CD4-positive, alpha-beta T cell (primary cell): ENCODE measurements at places on chromosomes 3 and 15.

GRCh38 chr3:138473391-138473790, 39.0 kb downstream of the ESYT3 start:
- DNase-seq = no peak

DNA sequence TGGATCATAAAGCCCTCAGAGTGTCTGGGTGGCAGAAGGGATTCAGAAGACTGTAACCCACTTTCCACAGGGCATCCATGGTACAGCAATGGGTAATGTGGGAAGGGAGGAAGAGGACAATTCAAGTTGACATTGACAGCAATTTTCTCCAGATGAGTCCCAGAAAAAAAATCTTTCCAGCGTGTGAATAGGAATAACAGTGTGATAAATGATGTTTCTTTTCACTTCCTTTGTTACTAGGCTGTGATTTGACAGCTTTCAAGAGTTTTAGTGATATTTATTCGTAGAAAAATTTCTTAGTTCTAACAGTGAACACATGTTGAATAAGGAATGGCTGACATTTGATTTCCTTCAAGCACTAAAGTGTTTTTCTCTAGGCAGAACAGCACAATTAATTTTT, 186.4 kb downstream of the CADPS start:
- no peak for DNase-seq

- no peak for DNase-seq
Measured at GRCh38 chr3:66115858-66116654, 77.3 kb upstream of the MAGI1 start.

DNA sequence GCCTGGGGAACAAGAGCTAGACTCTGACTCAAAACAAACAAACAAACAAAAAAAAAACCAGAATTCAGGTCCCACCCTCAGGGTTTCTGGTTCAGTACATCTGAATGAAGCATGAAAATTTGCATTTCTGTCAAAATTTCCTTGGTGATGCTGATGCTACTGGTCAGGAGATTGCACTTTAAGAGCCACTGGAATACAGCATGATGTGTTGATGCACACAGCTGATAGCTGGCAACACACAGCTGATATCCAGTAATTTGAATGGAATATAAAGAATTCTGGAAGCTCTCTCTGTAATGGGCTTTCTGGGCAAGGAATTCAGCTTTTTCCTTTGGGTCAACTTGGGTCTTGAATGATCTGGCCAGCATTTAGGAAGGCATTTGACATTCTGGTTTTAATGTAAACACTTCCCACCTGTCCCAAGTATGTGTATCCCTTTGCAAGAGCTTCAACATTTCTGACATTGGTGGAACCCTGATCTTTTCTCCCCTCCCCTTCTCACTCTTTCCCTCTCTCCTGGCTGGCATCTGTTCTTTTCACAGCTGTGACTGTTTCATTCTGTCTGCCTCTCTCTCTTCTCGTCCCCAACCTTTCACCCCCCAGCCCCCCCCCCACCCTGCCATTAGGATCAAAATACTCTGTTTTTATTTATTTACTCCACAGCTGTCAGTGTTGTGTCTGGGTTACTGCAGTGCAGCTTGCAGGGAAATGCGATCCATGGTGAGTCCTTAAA, 189.5 kb downstream of the TPRG1 start:
- DNase-seq = no peak

DNA sequence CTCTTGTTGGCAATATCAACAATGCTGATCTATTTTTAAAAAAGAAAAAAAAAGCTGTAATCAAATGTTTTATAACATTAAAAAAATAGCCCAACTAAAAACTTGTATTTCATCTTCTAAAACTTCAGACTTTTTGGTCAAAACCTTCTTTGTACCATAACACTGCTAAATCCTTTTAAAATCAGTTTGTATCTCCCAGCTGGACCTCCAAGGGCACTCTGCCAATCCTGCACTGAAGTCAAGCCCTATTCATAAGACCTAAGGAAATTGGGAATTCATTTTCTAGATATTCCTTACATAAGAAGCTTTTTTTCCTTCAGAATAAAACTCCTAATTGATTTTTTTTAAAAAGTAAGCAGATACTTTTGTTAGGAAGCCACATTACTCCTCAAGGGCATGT, 38.2 kb upstream of the HCLS1 start:
- DNase-seq = no peak

GRCh38 chr3:172040981-172041963, 1.9 kb downstream of the FNDC3B start:
- DNase-seq = no peak

- DNase-seq = no peak
Measured at GRCh38 chr15:69852482-69852881, 245.2 kb downstream of the TLE3 start.

DNA sequence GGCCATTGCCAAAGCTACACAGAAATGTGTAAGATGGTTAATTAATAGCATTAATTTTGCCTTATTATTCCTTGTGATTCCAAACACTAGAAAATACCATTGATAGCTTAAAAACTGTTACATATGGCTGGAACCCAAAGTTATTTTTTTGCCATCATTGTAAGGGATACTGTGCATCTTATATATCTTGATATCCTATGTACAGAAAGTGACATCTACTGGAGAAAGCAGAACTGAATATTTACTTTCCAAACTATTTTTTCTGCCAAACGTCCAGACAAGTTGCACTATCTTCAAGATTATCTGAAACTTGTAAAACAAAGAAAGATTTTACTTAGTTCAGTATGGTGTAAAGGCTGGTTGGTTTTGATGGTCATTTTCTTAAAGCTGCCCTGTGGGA, 33.3 kb upstream of the MEIS2 start:
- no peak for DNase-seq

- DNase-seq = no peak
Measured at GRCh38 chr3:174775603-174776002, 83.5 kb upstream of the NAALADL2 start.

DNA sequence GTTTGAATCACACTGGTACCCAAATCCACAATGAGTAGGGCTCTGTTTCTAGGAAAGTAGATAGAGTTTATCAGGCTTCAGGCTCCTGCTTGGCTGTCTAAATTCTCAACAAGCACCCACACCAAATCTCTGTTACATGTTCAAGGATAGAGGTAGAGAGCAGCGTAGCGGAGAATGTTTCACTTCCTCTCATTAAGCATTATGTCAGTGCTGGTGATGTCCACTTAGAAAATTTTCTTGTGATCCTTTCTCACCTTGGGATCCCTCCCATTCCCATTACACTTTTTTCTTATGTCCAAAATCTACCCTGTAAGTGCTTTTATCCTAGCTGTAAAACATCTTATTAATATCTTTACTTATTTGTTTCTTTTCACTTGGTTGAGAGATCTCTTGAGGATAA, 34.7 kb upstream of the GCSAM start:
- DNase-seq = no peak

GRCh38 chr15:73355612-73356265, 13.0 kb downstream of the HCN4 start:
- DNase-seq = no peak

GRCh38 chr3:16373341-16373946, 108.4 kb downstream of the OXNAD1 start:
- no peak for DNase-seq

GRCh38 chr3:168870892-168871291, 775.2 kb upstream of the GOLIM4 start:
- DNase-seq = no peak

DNA sequence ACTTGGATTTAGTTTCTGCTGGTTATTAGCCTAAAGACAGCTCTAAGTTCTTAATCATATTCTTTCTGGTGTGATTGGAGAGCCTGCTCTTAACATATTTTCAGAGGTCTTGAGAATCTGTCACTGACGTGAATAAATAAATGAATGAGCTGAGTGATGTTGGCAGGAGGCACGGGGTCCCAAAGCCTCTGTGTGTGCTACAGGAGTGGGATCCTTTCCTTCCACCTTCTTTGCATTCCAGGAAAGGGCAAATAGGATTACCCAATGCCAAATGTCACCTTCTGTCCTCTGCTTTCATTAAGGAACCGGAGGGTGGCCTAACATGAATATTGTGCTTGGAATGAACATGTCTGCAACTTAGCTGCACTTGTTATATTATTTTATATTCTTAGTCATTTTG, 53.1 kb downstream of the CD47 start:
- DNase-seq = no peak

GRCh38 chr3:19284974-19285373, 136.7 kb downstream of the KCNH8 start:
- DNase-seq = no peak

DNA sequence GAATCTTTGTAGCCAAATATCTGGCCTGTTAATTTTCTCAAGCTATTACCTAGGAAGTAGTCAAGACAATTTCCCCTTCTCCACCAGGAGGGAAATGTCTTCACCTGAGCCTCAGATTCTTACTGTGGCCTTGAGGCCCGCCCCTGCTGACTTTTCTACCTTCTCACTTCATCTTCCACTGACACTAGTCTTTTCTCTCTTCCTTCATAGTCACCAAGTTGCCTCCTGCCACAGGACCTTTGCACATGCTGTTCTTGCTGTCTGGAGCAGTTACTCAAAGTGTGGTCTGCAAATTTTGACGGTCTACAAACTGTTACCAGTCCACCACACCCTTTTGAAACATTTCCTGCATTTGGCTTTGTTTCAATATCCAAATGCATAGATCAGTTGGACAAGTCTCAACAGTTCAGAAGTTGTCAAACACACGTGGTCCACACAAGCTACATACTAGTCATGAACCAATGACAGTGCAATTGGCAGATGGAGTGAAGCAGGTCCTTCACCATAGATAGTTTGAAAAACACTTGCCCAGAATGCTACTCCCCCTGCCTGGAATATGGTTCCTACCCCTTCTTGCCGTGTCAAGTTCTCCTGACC, 100.5 kb downstream of the OSBPL10 start:
- no peak for DNase-seq

DNA sequence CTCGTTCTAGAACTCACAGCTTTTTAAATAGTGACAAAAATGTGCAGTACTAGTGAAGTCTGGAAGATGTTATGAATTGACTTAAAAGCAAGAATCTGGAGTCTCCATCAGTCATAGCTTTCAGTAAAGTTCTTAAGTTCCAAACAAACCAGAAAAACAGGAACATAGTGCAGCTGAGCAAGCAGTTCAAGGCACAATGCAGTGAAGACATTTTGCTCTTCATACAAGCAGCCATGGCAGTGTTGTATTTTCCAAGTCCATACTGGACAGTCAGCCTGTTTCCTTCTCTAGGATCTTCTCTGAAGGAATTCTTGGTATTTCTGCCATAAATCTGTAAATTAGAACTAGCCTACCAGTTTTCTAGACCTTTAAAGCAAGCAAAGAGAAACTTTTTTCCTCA, 90.5 kb downstream of the LRRC28 start:
- DNase-seq = no peak

- peak; percentile 20 for DNase-seq
Measured at GRCh38 chr3:153173758-153174516, 11.9 kb downstream of the RAP2B start.

GRCh38 chr3:56916716-56917360, 115.1 kb upstream of the ARHGEF3 start:
- DNase-seq = no peak

GRCh38 chr3:22106213-22106896, 355.3 kb upstream of the ZNF385D start:
- no peak for DNase-seq

DNA sequence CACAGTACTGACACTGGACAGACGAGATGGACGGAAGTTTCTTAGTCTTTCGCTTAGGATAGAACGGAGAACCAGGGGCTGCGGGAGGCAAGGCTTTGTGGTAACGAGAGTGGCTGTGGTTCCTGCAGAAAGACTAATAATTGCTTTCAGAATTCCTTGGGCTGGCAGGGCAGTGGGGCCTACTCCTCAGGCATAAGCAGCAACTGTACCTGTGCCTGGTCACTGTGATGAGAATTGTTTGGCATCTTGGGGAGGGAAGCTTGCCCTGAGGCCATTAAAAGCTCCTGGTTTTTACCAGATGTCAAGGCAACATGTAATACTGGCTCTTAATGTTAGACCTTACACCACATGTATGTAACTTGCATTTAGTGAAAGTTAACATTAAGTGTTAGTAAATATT, 7.6 kb downstream of the NIPA2 start:
- DNase-seq = no peak

DNA sequence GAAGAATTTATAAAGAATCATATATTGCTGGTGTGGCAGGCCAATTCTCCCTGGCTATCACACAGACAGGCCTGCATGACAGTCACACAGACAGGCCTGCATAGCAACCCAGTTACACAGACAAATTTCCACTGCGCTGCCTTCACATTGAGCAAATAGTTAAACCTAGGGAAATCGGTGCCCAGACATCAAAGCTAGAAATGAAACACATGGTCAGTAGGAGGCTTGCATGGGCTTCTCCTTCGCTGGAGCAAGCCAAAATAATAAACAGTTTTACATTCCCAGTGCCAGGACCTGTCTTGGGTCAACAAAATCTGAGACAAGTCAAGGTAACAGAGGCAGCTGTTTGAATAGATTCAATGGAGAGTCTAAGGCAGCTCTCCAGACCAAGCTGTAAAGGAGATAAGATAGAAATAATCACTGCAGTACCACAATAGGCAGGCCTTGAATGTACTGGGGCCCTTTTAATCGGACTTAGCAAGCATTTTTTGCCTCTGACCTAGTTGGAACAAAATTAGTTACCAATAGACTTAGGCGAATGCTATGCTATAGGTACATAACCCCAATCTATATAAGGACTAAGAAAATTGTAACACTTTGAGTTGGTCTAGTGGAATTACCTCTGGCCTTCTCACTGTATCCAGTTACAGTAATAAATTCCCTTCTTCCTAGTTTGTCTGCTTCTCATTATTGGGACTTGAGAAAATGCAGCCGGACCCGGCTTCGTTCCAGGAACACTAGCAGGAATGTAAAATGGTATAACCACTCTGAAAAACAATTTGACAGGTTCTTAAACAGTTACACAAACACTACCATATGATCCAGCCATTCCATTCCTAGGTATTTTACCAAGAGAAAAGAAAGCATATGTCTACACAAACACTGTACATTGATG, 274.7 kb upstream of the UBE2E2 start:
- no peak for DNase-seq

- DNase-seq = no peak
Measured at GRCh38 chr3:13406190-13406589, 13.9 kb downstream of the NUP210 start.

GRCh38 chr3:149599236-149599635, 58.6 kb downstream of the WWTR1 start:
- no peak for DNase-seq

DNA sequence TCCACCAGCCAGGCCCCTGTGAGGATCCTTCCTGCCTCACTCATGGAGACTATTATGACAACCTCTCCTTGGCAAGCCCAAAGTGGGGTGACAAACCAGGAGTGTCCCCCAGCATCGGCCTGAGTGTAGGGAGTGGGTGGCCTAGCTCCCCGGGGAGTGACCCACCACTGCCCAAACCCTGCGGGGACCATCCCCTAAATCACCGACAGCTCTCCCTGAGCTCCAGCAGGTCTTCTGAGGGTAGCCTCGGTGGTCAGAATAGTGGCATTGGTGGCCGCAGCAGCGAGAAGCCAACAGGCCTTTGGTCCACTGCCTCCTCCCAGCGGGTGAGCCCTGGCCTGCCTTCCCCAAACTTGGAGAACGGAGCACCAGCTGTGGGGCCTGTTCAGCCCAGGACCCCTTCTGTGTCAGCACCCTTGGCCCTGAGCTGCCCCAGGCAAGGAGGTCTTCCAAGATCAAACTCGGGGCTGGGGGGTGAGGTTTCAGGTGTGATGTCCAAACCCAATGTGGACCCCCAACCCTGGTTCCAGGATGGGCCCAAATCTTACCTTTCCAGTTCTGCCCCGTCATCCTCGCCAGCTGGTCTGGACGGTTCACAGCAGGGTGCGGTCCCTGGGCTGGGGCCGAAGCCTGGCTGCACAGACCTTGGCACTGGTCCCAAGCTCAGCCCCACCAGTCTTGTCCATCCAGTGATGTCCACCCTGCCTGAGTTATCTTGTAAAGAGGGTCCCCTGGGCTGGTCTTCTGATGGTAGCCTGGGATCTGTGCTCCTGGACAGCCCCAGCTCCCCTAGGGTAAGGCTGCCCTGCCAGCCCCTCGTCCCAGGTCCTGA, 1.0 kb downstream of the LIMD1 start:
- DNase-seq = no peak
